Vagina (tissue), 2 donors: ENCODE measurements at places on chromosomes 12 and 14.

- no peak for DNase-seq
Observed at GRCh38 chr12:26056335-26056734, 68.5 kb downstream of the BHLHE41 start.

DNA sequence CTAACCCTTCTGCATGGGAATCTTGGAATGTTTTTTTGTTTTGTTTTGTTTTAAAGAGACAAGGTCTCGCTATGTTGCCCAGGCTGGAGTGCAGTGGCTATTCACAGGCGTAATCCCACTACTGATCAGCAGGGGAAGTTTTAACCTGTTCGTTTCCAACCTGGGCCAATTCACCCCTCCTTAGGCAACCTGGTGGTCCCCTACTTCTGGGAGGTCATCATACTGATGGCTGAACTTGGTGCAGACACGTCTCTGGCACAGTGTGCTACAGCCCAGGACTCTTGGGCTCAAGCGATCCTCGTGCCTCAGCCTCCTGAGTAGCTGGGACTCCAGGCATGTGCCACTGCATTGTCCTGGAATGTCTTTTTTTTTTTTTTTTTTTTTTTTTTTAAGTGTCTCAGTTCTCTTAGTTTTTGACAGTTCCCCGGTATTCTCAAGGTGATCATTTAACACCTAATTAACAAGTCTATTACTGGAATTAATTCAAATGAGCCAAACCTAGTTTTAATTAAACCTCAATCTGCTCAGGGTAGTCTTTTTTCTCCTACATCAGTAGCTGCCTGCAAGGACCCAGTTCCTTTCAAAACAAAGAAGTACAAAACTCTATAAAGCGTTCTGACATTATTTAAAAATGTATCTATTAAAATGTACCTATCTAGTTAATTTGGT lies 49.0 kb upstream of the ISM2 start:
- no peak for DNase-seq

- DNase-seq, result no peak
Observed at GRCh38 chr12:123200414-123200813, 32.5 kb downstream of the MPHOSPH9 start.

DNA sequence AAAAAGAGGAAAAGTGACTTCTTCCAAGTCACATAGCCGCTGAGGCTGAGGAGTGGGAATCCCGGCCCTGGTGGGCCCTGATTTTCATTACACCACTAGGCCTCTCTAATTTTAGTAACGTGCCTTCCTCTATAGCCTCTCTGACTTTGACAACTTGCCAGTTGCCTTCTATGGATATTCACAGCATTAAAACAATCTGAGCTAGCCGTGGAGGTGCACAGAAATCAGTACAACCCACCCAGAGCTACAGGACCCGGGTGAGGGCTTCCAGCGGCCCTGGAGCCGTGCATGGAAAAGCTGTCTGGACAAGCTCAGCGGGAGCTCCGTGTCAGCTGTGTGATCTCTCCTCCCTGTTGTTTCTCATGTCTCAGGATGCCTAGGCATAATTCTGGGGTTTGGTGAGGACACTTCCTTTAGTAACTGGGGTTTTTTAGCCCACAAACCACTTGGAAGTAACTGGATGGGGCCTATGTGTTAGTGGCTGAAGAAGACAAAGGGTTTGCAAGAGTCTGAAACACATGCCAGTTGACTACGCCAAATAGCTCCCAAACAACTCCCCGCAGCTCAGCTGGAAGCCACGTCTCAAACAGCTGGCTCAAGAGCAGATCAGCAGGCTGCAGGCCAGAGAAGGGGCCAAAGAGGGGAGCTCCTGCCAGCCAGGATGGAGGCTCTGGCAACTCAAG lies 53.0 kb downstream of the SSH1 start:
- DNase-seq, result no peak

- no peak for DNase-seq
Observed at GRCh38 chr12:105109465-105110212, 2.1 kb downstream of the WASHC4 start.
